ENCODE measurements at places on chromosomes 4 and X. TPM values are rescaled to one million over a fixed set of nuclear protein-coding genes. Genes with fewer than 3 reads are reported as not detected.

ZNF827 gene
- total RNA-seq = 6.7 TPM

OTUD5 gene
- 44.5 TPM for total RNA-seq

DNA sequence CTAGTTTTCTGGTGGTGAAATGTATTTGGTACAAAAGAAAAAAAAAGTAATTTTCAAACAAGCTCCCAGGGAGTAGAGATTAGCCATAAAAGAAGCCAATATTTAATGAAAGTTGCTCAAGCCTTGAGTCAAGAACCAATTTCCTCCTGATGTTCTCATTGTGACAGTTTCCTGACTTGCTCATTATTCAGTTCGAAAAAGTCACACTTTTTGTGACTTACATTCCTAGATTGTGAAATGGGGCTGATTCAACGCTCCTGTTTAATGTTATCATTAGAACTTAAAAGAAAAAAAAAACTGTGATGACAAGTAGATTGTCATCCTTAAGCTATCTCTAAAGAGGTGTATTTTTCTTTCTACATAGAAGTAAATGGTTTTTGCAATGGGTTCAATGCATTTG, 122.6 kb upstream of the BMPR1B start:
- DNase-seq = peak; percentile 59

GRCh38 chr4:40858962-40859361, 109.2 kb downstream of the NSUN7 start:
- DNase-seq = no peak

DNA sequence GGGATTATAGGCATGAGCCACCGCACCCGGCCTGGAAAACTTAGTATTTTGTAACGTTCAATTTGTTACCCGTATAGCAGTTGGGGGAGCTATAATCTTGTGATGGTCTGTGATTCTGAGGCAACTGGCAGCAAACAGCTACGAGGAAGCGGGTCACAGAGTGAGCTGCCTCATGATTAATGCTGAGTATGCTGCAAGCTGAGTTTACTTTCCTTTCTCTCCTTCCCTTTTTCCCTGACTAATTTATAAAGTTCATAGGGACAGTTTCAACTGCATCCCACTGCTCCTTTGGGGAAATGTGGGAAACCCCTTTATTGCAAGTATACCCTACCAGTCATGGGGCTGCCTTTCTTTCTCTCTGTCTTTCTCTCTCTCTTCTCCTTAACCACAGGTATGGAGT, 17.7 kb upstream of the ELOVL6 start:
- DNase-seq = peak; percentile 50

DNA sequence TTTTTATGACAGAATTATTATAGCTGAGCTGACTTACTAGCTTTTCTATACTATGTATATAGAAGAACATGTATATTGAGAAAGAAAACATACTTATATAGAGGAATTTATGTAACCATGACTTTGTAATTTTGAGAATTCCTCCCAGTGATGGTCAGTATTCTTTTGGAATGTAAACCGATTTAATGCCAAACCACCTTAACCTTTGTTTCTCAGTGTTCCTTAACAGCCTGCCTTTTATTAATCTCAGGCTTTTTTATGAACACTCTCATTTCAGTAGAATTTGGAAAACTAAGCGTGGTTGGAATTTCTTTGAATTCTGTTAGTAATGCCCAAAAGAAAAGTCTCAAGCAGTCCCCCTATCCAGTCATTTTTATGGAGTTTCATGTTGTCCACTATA, 47.0 kb downstream of the MOSPD2 start:
- no peak for DNase-seq

GRCh38 chr4:153166716-153167501, 37.3 kb upstream of the TRIM2 start:
- no peak for DNase-seq

GRCh38 chr4:73451404-73451803, 15.4 kb downstream of the AFP start:
- no peak for DNase-seq
